ENCODE measurements at places on chromosomes 13 and 19.
A peak's percentile ranks its signal among the peaks of the same experiment; 100 is the strongest.

- DNase-seq: no peak
These were observed 2.2 kb upstream of the SHFL start for GRCh38 chr19:10083911-10084310.

DNA sequence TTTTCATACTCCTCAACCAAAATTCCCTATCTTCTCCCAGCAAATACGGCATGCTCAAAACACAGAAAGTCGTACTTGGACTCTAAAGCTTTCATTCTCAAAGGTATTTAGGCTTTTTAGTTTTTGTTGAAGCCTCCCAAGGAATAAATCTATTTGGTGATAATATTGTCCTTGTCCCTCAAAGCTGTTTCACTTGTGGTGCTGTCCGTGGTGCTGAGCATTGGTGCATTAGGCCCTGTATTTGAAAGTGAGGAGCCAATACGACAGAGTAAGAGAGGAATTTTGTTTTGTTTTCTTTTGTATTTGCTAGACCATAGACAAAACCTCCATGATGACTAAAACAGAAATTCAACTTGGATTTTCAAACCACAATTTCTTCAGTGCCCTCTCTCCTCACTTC, 3.2 kb upstream of the LGALS13 start:
- DNase-seq: no peak

- DNase-seq: no peak
These were observed 23.9 kb upstream of the ZBTB7A start for GRCh38 chr19:4090356-4091220.

DNA sequence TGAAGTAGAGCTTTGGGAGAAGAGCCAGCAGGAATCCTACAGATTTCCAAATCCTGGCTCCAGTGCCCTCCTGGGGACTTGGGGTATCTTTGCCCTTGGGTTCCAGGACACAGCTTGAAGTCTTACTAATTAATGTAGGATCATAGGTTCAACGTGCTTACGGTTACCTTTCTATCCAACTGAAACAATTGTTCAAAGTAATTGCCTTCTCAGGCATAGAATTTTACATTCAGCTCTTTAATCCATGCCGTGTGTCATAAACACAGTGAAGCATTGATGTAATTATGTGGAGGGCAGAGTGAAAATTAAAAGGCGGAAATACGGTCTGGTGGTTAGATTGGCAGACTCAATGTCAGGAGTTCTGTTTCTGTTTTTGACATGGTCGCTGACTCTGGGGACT, 170.4 kb downstream of the COG6 start:
- no peak for DNase-seq

GRCh38 chr19:47032171-47032811, 12.7 kb downstream of the NPAS1 start:
- DNase-seq: peak; percentile 62

DNA sequence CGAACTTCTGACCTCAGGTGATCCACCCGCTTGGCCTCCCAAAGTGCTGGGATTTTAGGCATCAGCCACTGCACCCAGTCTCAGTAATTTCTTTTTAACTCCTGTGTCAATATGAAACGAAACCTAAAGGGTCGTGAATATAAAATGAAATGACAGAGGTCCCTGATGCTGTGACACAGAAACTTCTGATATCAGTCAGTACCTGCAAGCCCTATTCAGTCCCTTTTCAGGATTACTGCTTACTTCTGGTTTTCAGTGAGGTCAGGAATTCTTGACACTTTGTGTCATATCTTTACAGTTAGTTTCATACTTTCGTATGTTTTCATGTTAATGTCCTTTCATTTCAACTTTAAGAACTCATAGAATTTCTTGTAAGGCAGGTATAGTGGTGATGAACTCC, 58.7 kb downstream of the RNF17 start:
- no peak for DNase-seq

DNA sequence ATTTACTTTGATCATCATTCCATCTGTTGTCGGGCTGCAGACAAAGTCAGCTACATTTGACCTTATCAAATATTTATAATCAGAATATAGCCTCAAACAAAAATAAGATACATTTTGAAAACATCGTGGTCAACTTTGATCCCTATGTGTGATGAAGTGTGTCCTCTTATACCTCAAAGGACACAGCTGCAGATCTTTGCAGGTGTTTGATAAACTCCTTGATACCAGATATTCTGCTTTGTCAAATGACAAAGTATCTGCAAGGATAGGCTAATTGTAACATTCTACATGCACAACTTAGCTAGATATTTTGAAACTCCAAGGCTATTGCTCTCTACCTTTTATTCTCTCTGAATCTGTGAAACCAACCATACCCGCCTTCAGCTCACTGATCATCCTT, 44.0 kb downstream of the PHF11 start:
- no peak for DNase-seq

- no peak for DNase-seq
These were observed 8.9 kb downstream of the ZNF93 start for GRCh38 chr19:19909654-19910053.

- DNase-seq: no peak
These were observed 15.0 kb downstream of the FZR1 start for GRCh38 chr19:3521104-3521445.

- no peak for DNase-seq
These were observed 6.3 kb upstream of the B3GNT3 start for GRCh38 chr19:17788632-17789031.

DNA sequence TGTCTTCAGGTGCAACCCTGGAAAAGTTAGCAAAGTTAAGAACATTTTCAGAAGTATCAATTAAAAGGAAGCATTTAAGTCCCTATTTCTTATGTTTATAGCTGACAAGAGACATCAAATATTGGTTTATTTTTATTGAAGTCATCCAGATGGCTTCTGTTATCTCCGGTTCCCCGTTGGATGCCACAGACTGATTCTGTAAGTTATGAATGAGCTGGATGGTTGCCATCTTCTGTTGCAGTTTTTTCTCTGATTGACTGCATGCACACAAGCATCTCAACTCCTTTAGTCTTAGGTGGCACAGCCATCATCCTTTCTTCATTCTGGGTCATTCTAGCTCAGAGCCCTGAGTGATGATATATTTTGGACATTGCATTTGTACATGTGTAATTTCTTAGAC, 10.6 kb upstream of the OXGR1 start:
- DNase-seq: no peak

- DNase-seq: no peak
These were observed 104.7 kb upstream of the KL start for GRCh38 chr13:32911506-32911905.

DNA sequence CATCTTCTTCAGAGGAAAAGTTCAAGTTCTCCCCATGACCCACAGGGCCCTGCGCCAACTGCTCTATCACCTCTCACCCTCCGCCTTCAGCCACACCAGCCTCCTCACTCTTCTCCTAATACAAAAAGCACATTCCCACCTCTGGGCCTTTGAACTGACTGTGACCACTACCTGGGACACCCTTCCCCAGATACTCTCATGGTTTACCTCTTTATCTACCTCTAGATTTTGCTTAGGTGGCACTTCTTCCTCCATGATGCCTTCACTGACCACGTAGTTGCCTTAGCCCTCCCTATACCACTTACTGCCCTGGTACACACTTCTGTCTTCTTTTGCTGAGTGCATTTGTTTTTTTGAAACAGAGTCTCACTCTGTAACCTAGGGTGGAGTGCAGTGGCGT, 3.9 kb upstream of the SYCE2 start:
- no peak for DNase-seq

GRCh38 chr13:104987621-104988020, 1547.8 kb downstream of the EFNB2 start:
- DNase-seq: no peak

- no peak for DNase-seq
These were observed 879.6 kb upstream of the SLC10A2 start for GRCh38 chr13:103945836-103946235.

DNA sequence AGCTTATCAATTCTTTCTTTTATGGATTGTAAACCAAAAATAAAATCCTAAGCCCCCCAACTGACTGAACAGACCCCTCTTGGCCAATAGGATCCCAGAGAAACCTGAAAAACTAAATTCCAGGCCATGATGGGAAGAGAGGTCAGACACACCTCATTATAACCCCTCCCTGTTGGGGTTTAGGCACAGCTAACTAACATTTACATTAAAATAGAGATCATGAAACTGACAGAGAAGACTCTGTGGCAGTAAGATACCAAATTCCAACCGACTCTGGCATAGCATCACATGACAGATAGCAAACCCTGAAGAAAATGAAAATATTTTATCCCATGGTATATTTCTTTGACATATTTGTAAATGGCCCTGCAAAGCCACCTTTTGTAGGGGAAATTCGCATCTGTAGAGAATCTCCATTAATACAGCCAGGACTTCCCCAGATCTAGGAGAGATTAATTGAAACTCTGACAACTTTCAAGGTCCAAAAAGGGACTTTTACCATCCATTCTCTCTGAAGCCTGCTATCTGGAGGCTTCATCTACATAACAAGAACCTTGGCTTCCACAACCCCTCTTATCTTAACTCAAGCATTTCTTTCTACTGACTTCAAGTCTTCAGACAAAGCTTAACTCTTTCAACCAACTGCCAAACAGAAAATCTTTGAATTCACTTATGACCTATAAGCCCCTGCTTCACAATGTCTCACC, 27.1 kb upstream of the GAS6 start:
- no peak for DNase-seq

- no peak for DNase-seq
These were observed 35.5 kb downstream of the GPALPP1 start for GRCh38 chr13:45024847-45025246.

DNA sequence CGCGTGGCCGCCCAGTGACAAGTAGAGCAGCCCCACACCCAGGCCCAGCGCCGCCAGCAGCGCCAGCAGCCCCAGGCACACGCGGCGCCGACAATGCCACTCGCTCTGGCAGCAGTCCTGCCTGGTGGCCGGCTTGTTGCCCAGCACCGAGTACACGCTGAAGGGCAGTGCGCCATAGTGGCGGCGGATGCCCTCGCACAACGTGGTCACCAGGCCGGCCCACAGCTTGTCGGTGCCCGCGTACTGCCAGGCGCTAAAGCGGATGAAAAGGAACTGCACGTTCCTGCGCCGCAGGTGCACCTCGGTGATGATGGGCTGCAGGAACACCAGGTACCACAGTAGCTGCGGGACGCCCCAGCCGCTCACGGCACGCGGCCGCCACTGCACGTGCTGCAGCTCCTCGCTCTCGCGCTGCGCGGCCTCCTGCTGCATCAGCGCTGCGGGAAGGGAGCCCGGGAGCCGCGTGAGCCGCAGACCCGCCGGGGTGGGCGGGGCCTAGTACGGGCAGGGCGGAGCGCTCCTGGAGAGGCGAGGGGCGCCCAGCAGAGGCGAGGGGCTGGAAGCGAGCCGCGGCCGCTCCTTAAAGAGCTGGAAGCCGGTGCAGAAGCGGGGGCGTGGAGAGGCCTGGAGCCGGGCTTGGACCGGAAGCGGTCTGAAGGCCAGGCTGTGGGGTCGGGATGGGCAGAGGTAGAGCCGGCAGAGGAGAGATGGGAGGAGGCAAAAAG, 7.3 kb downstream of the NKPD1 start:
- DNase-seq: peak; percentile 41

DNA sequence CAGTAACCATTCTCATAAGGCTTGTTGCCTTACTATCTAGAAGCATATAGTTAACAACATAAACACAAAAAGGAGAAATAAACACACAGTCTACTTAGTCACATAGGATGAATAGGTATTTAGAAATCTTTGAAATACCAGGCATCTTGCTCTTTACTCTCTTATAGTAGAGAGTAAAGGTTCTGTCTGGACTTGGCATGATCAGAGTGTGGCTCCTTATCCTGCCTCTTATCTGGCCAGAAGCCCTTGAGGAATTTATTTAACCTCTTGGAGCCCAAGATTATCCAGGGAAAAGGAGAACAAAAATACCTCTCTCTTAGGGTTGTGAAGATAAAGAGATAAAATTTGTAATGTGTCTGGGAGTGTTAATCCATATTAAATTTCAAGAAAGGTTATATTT, 100.2 kb upstream of the MBNL2 start:
- no peak for DNase-seq

DNA sequence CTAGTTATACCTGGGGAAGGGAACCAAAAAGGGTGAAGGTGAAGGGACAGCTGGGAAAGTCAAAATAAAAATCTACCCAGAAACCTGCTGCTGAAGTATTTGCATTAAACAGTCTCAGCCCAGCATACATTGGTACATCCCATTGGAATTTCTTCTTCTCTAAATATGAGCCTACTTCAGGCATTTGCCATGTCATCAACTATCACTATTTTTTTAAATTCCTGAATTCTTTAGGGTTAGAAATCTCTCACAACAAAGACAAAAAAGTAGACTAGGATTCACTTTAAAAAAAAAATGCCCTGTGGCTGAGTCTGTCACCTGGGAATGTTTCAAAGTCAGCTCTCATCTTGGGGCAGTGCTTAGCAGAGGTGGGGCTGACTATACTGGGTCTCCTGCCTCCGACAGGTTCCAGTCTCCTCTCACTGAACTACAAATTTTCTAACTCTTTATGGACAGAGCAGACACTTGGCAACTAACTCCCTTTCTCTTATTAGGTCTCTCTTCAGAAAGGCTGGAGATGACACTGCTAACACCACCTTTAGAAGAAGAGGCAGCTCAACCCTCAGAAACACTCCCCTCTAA, 141.2 kb downstream of the LHFPL6 start:
- DNase-seq: no peak

- no peak for DNase-seq
These were observed 6.5 kb upstream of the DOCK6 start for GRCh38 chr19:11268783-11269267.

DNA sequence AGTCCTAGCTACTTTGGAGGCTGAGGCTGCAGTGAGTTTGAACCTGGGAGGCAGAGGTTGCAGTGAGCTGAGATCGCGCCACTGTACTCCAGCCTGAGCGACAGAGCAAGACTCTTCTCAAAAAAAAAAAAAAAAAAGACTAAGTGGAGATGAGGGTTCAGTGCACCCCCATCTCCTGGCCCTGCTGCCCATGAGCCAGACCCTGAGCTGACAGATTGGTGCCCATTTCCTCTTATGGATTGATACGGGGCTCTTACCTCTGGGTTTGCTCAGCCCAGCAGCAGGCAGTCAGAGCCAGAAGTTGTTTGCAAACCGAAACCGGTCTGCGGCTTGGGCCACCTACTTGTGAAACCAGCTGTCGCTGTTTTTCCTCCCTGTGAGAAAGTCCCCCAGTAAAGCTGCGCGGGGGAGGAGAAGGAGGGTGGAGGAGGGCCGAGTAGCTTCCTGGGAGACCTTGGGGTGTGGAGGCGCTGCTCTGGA, 36.9 kb downstream of the ARRDC2 start:
- peak; percentile 86 for DNase-seq

All from CD4-positive, alpha-beta T cell treated with Interferon alpha-2 for 1 hour (primary cell).